ENCODE measurements at places on chromosomes 11 and 22.

- DNase-seq: no peak
Observed at GRCh38 chr11:102279641-102280170, 37.6 kb upstream of the BIRC3 start.

- DNase-seq: no peak
Observed at GRCh38 chr11:57800444-57801182, 39.0 kb downstream of the CTNND1 start.

DNA sequence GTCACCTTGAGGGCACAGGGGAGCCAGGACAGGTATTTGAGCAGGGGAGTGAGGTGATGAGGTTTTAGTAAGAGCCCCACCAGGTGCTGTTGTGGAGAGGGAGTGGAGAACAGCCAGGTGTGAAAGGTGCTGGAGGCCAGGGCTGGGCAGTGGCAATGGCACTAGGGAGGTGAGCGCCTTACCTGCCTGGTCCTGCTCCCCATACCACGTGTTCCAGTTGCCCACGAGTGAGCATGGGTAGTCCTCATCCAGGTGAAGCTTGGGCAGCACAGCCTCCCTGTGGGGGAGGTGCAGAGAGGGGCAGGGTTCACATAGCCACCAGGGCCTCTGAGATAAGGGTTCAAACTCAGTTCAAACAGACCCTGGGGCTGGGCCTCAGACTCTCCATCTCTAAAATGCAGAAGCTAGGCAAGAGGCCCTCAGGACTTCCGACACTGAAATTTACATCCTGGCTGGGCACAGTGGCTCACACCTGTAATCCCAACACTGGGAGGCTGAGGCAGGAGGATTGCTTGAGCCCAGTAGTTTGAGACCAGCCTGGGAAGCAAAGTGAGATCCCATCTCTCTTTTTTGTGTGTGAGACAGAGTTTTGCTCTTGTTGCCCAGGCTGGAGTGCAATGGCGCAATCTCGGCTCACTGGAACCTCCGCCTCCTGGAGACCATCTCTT is 11.8 kb downstream of the NIPSNAP1 start:
- no peak for DNase-seq

DNA sequence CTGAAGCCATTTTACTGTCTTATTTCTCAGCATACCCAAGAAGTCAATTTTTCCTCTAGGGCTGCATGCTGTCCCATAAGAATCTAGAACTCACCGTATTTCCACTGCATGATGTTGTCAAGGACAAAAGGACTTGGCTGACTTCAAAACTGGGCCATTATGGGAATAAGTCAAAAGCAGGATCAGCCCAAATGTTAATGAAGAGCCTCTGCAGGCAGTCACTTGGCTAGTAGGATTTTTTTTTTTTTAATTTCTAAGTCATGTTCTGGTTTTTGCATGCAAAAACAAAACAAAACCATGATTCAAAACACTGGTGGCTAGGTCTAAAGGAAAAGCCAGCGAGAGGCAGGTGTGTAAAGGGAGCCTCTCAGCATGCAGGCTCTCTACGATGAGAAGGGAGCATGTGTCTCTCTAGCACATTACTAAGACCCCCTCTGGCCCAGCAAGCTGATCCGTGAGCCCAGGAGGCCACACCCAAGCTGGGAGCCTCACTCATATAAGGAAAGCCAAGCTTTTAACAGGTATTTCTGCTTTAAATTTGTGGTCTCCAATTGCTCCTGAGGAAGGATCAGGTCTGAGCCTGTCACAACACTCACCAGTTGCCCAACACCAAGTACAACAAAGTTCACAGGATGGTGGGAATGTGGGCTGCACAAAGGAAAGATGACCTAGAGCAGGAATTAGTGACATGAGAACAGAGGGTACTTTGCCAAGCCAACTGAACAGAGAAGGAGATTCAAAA is 21.4 kb upstream of the STK33 start:
- DNase-seq: no peak

DNA sequence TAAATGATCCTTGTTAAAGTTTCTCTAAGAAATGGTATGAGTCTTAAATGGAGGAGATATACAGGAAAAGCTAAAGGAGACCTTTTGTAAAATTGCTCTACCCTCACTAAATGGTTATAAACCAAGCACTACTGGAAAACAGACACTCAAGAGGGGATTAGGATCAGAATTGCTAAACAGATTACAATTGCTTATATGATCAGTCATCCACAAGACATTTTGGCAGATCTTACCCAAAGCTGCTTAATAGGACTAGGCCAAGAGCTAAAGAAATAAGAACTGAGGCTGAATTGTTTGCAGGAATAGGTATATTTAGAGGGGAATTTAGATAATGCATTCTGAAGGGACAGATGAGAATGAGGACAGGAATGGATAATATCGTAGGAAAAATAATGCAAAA is 9.5 kb downstream of the HARBI1 start:
- DNase-seq: no peak

- DNase-seq: no peak
Observed at GRCh38 chr11:127226949-127227348, 226.4 kb upstream of the KIRREL3 start.

DNA sequence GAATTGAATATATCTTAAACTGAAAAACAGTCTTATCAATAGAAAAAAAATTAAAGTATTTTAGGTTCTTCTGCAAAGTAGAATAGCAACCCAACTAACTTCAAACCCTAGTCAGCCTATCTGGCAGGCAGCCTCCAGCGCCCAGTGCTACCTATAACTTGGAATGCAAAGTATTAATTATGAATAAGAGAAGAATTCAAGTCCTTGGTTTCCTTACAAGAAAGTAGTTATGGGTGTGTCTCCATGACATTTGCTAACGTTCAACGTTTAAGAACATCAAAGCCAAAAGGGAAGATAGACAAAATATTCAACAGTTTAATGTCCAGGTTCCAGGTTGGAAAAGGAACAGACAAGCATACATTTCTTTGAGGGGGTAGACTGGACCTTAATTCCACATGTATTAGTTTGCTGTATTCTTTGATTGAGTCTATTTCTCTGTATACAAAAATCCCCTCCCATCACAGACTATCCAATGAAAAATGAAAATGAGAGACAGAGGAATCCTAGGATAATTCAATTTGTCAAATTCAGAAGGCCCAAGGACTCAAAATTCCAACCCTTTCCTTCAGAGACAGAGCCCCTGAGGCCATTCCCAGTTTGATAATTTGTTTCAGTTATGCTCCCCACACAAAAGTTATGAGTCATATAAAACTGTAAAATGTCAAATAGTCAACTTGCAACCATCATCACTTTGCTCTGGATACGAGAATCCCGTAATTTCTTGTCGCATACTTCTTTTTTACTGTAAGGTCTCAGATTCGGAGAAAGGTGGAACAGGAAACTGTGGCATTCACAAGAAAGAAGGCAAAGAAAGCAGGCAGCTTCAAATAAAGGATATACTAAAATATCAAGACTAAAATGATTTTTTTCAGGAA is 83.7 kb upstream of the CHRM4 start:
- DNase-seq: no peak

GRCh38 chr11:77174559-77174958 is 46.5 kb downstream of the MYO7A start:
- DNase-seq: no peak

GRCh38 chr11:114092478-114092877 is 33.0 kb downstream of the ZBTB16 start:
- no peak for DNase-seq

DNA sequence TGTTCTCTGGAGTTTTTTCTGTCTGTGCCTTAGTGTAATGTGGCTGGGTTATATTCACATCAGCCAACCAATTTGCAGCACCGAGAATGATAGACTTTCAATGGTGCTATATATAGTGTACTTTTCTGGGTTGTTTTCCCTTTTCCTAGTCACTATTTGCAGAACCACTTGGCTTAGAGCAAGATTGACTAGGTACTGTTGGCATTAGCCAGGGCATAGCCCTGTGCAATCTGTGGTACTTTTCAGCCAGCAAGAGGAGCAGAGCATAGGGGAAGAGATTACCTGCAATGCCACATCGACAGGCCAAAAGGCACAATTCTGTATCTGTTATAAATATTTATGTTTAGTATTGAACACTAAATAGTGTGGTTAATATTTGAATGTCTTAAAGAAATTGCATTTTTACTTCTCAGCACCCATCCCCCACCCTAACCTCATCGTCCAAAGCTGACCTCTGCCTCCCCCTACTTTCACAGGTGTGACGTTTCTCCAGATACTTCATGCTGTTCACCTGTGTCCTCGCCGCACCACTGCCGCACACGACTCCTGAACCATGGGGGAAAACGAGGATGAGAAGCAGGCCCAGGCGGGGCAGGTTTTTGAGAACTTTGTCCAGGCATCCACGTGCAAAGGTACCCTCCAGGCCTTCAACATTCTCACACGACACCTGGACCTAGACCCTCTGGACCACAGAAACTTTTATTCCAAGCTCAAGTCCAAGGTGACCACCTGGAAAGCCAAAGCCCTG is 51.4 kb downstream of the MICAL2 start:
- no peak for DNase-seq

DNA sequence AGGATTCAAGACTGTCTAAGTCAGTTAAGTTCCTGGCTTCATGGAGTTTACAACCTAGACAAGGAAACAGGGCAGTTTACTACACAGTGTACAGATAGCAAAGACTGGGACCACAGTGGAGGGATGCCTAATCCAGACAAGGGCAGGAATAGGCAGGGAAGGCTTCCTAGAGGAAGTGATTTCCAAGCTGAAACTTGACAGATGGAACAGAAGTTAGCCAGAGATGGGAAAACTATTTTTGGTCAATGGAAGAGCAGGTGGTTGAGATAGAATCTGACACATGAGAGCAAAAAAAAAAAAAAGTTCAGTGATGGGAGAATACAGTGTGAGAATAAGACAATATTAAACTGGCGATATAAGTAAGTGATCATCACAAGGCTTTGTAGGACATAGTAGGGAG is 1.3 kb downstream of the COA4 start:
- no peak for DNase-seq

GRCh38 chr22:29230972-29231875 is 25.5 kb downstream of the EMID1 start:
- no peak for DNase-seq

DNA sequence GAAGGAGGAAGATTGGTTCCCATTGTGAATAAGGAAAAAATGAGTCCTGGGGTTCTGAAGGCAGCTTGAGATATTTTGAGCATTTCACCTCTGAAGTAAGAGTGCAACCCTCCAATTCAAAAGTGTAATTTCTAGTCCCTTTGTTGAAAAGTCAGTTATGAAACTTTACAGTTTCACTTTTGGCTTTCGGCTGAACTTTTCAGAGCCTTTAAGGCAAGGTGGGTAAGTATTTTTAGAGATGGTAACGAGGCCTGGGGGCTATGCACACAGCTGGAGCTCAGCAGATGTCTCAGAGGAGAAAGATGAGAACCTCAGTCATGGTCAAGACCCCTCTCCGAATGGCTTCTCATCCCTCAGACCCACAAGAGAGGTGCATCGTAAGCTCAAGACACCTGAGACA is 267.6 kb downstream of the KIRREL3 start:
- no peak for DNase-seq

DNA sequence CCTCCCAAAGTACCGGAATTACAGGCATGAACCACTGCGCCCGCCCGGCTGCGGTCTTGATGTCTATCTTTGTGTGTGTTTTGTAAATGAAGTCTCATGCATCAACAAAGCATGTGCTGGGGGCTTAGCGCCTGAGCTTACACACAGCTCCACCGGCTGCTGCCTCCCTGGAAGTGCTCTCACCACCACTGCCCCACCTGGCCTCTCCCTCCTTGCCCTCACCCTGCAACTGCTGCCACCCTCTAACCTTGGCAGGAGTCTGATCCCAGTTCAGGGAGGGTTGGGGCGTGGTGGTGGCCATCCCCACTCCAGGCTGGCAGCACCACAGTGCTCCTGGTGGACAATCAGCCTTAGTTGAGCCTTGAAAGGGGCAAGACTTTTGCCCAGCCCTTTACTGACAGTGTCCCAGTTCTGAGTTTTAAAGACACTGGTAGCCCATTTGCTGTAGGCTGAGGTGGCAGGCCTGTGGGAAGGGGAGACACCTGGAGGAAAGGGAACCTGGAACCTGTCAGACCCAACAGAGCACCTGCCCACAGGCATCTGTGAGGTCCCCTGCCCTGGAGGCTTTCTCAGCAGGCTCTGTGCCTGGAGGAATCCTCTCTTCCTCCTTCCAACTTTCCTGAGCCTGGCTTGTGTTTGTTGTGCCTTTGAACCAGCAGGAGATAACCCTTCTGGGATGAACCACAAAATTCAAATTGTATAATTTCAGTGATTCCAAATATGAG is 42.4 kb upstream of the WEE1 start:
- DNase-seq: no peak

DNA sequence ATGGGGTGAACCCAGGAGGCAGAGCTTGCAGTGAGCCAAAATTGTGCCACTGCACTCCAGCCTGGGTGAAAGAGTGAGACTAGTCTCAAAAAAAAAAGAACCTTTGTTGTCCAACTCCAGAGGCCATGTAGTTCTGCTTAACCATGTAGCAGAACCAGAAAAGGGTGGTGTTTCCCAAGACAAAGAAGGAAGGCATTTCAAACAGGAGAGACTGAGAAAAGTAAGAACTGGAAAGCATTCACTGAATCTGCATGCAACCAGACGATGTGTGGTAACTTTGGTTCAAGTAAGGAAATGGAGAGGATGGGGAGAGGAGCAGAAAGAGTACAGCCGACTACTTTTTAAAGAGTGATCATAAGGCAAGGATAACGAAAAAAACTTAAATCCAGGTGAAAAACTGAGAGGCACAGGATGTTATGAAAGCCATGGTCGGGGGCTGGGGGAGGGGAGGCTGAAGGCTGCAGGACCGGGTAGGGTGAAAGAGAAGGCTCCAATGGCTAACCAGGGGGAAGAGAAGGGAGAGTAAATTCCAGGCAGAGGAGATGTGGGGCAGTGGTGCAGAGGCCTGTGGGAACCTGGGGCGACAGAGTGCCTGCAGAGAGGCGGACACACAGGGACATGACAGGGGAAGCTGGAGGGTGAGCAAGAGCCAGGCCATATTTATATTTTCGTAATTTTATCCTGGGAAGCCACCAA is 48.8 kb downstream of the MAPK1 start:
- DNase-seq: no peak

- DNase-seq: no peak
Observed at GRCh38 chr11:64698427-64698826, 24.6 kb downstream of the NRXN2 start.

- no peak for DNase-seq
Observed at GRCh38 chr11:62613291-62613778, 278 bp downstream of the ROM1 start.

DNA sequence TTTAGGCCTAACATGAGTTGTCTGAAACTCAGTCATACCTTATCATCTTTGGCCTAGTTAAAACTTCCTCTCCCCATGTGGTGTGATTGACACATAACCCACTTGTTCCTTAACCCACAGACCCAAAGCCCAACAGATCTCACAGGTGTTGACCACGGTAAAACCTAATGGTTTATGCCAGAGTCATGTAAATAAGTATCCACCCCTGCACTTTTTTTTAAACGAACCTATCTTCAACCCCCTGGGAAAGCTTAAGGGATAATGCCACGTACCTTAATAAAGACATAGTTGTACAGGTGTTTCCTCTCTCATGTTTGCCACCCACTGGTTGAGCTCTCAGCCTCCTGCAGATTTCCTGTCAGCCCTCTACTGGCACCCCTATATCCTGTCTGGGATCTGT is 709.3 kb upstream of the CCDC179 start:
- DNase-seq: no peak

GRCh38 chr11:11370255-11370961 is 17.4 kb upstream of the CSNK2A3 start:
- no peak for DNase-seq

GRCh38 chr22:25090225-25090890 is 109.3 kb upstream of the CRYBB3 start:
- DNase-seq: no peak

- DNase-seq: no peak
Observed at GRCh38 chr11:21429401-21429800, 760.0 kb downstream of the NELL1 start.

All from activated gamma-delta T cell treated with anti-CD3 and anti-CD28 coated beads, Interleukin-2, amount 50 U/mL, for 16 hours (primary cell).